Transverse colon (tissue), 4 donors: ENCODE measurements at places on chromosomes 7 and 10. TPM values are rescaled to one million over a fixed set of nuclear protein-coding genes. Genes with fewer than 3 reads are reported as not detected.

Gene TPST1
- total RNA-seq: 28.3 TPM

Gene CD36
- total RNA-seq: 50.1 TPM

Gene FAM131B
- 33.4 TPM for total RNA-seq

Gene WNT16
- not detected for total RNA-seq

Gene YKT6
- total RNA-seq: 74.1 TPM

Gene ACTL6B
- total RNA-seq: not detected

Gene EPDR1
- 19.1 TPM for total RNA-seq

Gene PTF1A
- not detected for total RNA-seq

Gene TMEM270
- total RNA-seq: not detected

Gene TUBAL3
- 29.5 TPM for total RNA-seq

Gene LRIT1
- total RNA-seq: not detected

Gene OPALIN
- total RNA-seq: not detected

Gene PLAC9
- total RNA-seq: 5.7 TPM

Gene RNF148
- 15.0 TPM for total RNA-seq

Gene KCNH2
- 9.5 TPM for total RNA-seq

Gene ACTR3C
- total RNA-seq: 44.8 TPM

Gene STOX1
- 1.1 TPM for total RNA-seq

Gene INMT
- total RNA-seq: 15.5 TPM

Gene SLC26A3
- 1,864 TPM for total RNA-seq

Gene PLXDC2
- total RNA-seq: 26.8 TPM

Gene TAS2R3
- total RNA-seq: 2.3 TPM

Gene TAS2R5
- total RNA-seq: 1.4 TPM

Gene OR2A12
- total RNA-seq: not detected

Gene PON1
- total RNA-seq: not detected

Gene BAIAP2L1
- 39.8 TPM for total RNA-seq

Gene MRLN
- total RNA-seq: not detected

Gene COL1A2
- total RNA-seq: 47.0 TPM

Gene HTR5A
- total RNA-seq: not detected

Gene IFIT5
- 12.5 TPM for total RNA-seq

Gene MYL10
- total RNA-seq: not detected

Gene AKR1C8
- not detected for total RNA-seq

Gene PTPN20
- total RNA-seq: 1.6 TPM

Gene TET1
- total RNA-seq: 3.3 TPM

Gene GCC1
- 18.7 TPM for total RNA-seq

Gene CFAP46
- not detected for total RNA-seq

Gene TMEM184A
- total RNA-seq: 49.9 TPM

Gene SAP25
- total RNA-seq: not detected

Gene TCAF2
- 3.0 TPM for total RNA-seq

Gene PRLHR
- not detected for total RNA-seq

Gene OR2A7
- total RNA-seq: 50.9 TPM

Gene IGFBP3
- 25.4 TPM for total RNA-seq

Gene ITPRID1
- total RNA-seq: 2.8 TPM

Gene BEND7
- total RNA-seq: 16.1 TPM

Gene RPS24
- 2,370 TPM for total RNA-seq

Gene CLDN3
- total RNA-seq: 1,662 TPM

Gene MRC1
- total RNA-seq: 21.4 TPM

Gene OR2A1
- not detected for total RNA-seq
